ENCODE measurements at places on chromosomes 12 and 14.

DNA sequence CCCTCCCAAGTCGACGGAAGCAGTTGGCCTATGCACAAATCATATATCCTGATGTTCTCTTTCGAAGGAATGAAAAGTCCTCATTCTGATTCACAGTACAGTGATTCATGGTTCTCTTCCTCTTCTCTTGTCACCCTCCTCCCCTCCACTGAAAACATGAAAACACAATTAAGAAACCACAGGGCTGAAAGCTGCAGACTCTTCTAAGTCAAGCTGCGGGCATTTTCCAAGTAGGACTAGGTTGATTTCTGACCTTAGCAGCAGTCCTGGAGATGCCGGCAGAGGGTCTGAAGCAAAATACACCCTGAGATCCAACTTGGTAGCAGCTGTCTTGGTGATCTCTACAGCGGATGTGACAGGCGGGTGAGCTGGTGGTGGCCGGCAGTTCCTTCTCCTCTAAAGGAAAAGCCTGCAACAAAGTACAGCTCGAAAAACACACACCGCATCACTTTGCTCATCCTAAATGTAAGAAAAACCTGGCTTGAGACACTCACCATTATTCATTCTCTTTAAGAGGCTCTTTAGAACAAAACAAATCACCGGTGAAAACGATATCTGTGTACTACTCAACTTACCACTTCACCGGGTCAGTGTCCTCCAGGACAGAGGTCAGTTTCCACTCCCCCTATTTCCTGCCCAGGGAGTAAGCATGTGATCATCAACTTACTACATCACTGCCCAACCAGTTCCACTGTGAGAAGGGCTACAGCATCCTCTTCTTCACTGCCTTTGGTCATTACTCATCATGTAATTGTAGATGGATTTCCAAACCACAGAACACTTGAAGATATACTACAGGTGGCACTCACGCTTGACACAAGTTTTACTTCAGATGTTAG is 6.0 kb downstream of the TMCC3 start:
- DNase-seq: peak; percentile 48

DNA sequence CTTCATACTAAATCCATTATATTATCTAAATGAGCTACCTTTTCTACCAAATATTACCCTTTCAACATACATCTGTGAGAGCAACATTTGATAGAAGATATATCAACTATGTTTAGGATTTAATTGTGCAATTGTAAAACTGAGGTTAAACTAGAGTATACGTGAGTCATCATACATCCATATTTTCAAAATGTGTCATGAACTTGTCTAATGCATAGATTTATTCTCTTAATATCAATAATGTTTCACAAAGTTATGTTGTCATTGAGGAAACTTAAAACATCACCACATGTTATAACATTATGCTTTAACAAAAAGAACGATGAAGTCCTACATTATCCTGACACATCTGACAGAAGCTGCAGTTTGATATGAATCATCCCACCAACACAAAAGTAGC is 645.5 kb upstream of the NOVA1 start:
- DNase-seq: no peak

DNA sequence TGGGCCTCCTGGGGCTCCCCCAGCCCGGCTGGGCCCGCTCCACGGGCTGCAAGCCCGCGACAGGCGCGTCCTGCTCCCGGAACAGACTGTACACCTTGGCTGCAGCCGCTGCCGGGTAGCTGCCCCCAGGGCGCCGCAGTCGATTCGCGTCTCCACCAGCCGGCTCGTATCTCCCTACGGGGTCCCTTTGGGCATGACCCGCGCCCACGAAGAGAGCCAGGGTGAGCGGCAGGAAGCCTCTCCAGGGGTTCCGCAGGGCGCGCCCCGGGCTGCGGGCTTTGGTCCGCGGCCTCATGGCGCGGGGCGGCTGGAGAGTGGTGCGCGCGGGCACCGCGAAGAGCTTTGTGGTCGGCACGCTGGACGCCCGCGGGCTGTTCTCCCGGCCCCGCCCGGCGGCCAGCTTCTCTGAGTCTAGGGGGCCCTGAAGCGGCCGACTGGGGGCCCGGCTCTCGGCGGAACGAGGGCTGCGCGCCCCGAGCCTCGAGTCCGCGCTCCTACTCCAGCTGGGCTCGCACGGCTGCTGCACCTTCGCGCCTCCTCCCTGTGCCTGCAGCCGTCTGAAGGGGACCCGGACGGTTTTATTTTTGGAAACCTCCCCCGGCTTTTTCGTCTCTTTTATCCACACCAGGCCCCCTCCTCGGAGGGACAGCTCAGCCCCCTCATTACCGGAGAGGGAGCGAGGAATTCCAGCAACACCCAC is at the start of gene LTBP2:
Gene LTBP2, minus strand, starts transcription at position 588 of the 700 bp plus-strand sequence. Its CDS starts 293 bp downstream, at position 295.
- DNase-seq: peak; percentile 50

DNA sequence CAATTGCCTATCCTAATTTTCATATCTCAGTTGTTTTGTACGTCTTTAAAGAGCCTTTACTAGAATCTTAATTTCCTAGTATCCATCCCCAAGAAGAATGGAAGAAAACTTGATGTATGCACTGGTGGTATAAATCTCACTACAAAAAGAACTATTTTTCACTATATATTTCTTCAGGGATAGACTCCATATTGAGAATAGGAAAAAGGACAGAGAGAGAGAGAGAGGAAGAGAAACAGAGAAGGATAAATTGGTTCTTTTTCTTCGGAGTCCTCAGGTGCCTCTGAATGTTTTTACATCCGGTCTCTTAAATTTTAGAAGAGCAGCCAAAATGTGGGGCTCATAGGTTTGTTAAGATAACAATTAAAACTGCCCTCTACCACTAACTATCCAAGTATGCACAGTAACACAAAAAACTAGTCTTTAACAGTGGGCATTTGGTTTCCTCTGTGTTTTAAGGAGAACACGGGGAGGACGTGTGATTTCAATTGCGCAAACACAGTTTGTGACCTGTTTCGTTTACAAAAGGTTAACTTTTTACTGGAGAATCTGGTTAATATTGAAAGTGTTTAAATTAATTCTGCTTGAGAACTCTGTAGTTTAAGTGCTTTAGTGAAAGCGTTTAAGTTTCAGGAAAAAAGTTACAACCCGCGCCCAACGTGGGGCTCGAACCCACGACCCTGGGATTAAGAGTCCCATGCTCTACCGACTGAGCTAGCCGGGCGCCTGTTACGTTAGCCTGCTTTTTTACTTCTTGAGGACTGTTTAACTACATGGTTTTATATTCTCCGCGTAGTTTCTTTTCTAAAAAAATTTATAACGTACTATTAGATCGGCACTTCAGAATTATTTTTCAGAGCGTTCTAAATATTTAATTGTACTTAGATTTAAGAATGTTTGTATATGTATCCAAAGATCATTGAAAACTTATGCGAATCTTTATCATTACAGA is 5.1 kb upstream of the PSMA3 start:
- peak; percentile 81 for DNase-seq

- DNase-seq: no peak
Measured at GRCh38 chr12:47216150-47216677, 136.5 kb upstream of the AMIGO2 start.

DNA sequence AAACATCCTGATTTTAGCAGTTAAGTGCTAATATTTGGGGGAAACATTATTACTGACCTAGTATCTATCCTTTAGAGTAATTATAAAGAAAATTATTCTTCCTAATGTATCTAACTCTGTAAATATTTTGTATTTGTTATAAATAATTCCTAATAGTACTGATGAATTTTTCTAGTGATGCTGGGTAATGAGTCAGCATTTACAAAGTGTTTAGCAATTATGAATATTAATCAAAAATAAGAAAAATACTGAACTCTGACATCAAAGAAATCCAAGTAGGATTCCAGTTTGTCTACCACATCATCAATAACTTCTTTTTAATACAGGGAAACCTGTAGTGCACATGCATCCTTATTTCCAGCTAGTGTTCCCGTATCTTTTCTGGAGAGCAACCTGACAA is 9.0 kb downstream of the NAP1L1 start:
- DNase-seq: no peak

GRCh38 chr12:52976574-52977071 is 27.7 kb downstream of the KRT18 start:
- DNase-seq: peak; percentile 50

GRCh38 chr14:65972891-65973290 is 513.3 kb upstream of the CCDC196 start:
- no peak for DNase-seq

DNA sequence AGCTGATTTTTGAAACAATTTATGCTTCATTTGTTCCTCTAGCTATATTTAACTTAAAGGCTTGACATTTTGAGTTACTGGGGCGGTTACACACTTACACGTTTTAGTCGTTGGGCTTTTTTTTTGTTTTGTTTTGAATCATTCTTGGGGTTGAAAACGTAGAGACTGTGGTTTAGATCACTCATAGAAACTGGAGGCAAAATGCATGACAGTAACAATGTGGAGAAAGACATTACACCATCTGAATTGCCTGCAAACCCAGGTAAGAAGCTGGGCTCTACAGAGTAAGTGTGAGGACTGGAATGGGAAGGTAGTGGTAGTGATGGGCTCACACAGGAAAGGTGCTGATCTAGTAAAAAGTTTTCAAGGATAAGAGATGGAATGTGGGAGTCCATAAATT is at the start of gene CLEC2D:
Gene CLEC2D, plus strand, starts transcription at position 180 of the 400 bp plus-strand sequence. Its CDS starts 22 bp downstream, at position 202.
- no peak for DNase-seq

DNA sequence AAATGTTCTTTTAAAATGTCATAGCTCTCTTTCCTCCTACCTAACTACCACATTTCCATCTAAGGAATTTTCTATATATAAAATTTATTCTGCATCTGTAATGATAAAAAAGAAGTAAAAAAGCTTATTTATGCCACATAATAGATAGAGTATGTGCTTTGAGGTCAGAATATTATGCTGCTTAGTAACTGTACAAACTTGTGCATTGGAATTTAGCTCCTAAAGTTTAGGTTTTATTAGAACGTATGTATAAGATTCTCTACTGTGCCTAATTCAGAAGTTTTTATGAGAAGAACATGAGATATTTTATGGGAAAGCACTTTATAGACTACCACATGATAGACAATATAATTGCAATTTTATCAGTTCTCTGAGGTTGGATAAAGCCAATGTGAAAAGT is 384.6 kb downstream of the SLC16A7 start:
- DNase-seq: no peak

DNA sequence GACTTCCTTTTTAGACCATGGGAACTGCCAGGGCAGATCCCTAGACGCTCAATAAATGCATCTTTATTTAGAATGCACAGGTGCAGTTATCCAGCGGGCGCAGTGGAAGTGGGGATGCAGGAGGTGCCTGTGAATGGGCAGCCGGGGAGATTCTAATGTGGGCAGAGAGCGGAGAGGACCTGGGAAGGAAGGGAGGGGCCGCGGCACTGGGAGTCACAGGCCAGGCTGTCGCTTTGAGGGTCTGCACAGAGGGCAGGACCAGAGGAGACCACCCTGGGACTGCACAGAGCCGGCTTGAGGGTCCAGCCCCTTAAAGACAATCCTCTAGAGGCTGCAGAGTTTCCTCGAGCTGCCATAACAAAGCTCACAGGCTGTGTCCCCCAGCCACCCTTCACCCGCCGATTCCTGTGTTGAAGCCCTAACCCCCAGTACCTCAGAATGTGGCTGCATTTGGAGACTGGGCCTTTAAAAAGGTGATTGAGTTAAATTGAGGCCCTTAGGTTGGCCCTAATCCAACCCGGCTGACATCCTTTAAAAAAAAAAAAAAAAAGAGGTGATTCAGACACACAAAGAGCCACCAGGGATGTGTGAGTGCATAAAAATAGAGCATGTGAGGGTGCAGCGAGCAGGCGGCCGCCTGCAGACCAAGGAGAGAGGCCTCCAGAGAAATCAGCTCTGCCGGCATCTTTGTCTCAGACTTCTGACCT is 44.4 kb upstream of the PPP2R5C start:
- DNase-seq: no peak

- no peak for DNase-seq
Measured at GRCh38 chr12:3341594-3341993, 149.4 kb upstream of the PRMT8 start.

- DNase-seq: no peak
Measured at GRCh38 chr12:6314776-6315175, 4.3 kb downstream of the PLEKHG6 start.

- DNase-seq: peak; percentile 33
Measured at GRCh38 chr14:64060648-64061096, 207.9 kb downstream of the SYNE2 start.

DNA sequence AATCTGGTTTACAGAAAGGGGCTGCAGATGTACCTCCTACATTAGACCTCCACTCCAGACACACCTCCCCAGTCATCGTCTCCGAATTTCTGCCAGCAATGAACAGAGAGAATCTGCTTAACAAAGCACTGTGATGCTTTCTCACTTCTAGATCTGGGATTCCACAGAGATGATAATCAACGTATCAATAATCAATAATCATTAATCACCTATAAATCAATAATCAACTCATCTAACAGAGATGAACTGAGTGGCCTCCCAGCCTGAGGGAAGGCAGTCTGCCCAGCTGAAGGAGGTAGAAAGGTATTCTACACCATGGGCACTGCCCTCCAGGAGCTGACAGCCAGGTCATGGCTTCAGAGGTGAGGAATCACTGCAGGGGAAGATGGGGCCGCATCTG is 183.2 kb downstream of the TMEM132D start:
- no peak for DNase-seq

DNA sequence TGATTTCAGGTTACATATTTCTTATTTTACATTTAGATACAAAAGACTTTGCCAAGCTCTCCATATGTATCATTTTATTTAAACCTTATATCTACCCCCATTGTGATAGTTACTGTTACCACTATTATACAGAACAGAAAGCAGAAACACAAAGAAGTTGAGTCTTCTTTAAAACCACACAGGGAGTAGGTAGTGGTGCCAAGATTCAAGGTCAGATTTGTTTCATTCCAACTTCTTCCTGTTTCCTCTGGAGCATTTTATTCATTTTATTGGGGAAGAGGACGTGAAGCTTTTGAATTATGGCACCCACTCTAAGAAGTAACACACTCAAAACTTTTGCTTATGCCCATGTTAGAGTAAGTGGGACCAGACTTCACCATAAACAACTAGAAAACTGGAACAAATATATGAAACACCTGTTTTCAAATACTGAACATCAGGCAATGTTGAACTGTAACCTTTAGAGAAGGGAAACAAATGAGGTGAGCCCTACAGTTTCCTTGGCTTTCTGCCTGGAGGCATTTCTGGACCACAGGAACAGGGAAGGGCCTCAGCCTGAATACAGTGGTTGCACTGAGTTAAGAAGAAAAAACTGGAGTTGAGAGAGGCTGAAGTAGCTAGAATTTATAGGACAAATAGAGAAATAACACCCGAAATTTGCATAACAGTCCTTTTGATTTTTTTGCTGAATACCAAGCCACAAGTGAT is 160.4 kb upstream of the SSTR1 start:
- DNase-seq: no peak

- DNase-seq: no peak
Measured at GRCh38 chr12:67837876-67838275, 151.4 kb upstream of the IFNG-AS1 start.

Measured in nephron progenitor cell (in vitro differentiated cells).